ENCODE measurements at places on chromosomes 4 and X.

DNA sequence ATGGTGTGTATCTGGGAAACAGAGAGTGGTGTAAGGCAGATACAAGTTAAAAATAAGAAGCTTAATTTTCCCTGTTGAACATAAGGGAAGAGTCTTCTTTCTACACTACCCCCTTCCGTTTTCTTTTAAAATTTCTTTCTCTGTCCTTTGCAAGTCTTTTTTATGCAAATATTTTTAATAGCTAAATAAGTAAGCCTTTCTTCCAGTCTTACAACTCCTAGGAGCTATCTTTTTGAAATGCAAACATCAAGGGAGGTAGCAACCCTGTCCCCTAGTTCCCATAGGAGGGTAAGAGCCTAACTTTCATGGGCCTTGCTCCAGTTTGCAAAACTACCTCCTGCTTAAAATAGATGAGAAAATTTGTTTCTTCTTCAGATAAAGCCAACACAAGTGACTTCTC lies 121.5 kb downstream of the MBNL3 start:
- no peak for ATAC-seq

DNA sequence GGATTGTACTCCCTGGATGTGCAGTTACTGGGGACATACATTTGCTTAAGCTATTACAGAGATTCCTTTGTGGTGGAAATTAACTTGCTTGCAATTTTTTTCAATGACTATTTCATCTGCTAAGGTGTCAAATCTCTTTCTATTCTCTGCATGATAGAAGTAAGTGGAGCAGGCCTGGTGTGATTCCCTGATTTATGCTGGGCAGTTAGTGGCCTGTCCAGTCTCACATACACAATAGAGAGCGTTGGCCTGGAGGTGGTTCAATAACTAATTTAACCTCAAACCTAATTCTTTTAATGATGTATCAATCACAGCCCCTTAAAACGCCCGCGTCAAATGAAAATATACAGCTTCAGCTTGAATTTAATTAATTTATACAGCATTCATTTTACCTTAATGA lies 28.5 kb downstream of the VCX3A start:
- ATAC-seq: no peak

- ATAC-seq: no peak
These were observed 757 bp upstream of the SRPK3 start for GRCh38 chrX:153779891-153780677.

GRCh38 chrX:84336646-84337045 lies 148.6 kb upstream of the RPS6KA6 start:
- ATAC-seq: no peak

GRCh38 chr4:158599150-158599549 lies 72.5 kb downstream of the C4orf46 start:
- no peak for ATAC-seq

DNA sequence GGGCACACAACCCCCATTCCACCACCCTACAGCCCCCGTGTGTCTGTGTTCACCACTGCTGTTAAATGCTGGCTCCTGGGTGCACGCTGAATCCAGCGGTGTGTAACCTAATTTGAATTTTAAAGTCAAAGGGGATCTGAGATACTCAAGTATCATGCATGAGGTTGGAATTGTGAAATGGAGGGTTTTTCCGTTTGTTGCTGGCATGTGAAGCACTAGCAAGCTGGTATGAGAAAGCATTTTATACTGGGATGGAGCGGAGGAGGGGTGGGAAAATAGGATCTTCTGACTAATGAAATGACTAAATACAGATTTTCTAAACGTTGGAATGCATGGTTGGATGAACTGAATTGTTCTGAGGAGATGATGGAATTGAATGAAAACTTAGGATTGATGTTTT lies 36.9 kb upstream of the FAT1 start:
- ATAC-seq: no peak

- no peak for ATAC-seq
These were observed 155.2 kb upstream of the PPP1R2C start for GRCh38 chrX:42933187-42933586.

GRCh38 chr4:62226082-62226481 lies 1026.0 kb downstream of the ADGRL3 start:
- ATAC-seq: no peak

DNA sequence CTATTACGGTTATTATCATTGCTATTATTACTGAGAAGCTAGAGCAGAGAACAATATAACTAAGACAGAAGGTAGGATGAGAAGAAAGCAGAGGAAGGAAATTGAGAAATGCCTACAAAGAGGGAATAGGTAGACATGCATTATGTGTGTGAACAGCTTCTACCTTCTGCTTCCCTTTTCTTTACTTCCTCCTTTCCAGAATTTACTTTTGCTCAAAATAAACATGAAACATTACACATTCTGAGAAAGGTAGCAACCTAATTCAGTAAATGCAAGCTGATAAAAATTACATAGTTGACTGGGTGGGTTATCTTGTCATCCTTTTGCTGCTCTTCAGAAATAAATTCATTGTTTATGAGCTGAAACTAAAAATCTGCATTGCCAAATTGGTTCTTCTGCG lies 54.6 kb downstream of the AMOT start:
- no peak for ATAC-seq

- no peak for ATAC-seq
These were observed 341.9 kb downstream of the GPM6A start for GRCh38 chr4:175470131-175470530.

GRCh38 chr4:22369901-22370562 lies 145.8 kb downstream of the ADGRA3 start:
- ATAC-seq: no peak

DNA sequence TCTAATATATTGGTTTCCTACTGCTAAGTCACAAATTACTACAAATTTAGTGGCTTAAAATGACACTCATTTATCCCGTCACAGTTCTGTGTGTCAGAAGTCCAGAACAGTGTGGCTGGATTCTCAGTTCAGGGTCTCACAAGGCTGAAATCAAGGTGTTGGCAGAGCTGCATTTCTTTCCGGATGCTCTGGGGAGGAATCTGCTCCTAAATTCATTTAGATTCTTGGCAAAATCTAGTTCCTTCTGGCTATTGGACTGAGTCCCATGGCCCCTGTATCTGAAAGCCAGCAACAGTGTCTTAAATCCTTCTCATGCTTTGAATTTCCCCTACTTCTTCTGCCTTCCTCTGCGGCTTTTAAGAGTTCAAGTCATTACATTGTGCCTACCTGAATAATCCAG lies 103.1 kb upstream of the BMP3 start:
- ATAC-seq: no peak

GRCh38 chr4:115945026-115945425 lies 831.6 kb upstream of the NDST4 start:
- ATAC-seq: no peak

DNA sequence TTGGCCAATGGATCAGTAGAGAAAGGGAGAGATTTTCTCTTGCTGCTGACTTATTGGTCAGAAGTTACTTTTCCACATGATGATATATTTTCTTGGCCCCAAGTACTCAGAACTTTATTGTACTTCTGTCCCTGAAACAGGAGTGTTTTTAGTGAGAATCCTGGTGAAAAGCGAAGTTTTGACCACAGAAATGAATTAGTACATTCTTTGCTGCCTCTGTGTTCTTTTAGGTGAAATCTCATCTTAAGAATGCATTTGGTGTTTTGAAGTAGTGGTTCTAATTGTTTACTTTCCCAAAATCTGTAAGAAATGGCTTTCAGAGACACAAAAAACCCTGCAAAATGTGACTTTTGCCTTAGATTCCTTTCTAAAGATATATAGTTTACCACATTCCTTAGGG lies 240.4 kb downstream of the FRMPD4 start:
- no peak for ATAC-seq

- no peak for ATAC-seq
These were observed 217.0 kb downstream of the GUCY2F start for GRCh38 chrX:109264878-109265277.

GRCh38 chrX:65674204-65674893 lies 6.9 kb downstream of the MSN start:
- peak; percentile 32 for ATAC-seq

DNA sequence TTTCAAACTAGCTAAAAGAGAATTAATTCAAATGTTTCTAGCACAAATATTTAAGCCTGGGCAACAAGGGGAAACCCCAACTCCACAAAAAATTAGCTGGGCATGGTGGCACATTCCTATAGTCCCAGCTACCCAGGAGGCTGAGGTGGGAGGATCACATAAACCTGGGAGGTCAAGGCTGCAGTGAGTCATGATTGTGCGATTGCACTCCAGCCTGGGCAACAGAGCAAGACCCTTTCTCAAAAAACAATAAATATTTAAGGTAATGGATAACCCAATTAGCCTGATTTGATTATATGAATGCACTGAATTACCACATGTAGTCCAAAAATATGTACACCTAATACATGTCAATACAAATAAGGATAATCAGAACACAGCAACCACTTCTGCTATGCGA lies 14.3 kb downstream of the RCHY1 start:
- ATAC-seq: no peak

GRCh38 chr4:113435893-113436292 lies 325.6 kb downstream of the CAMK2D start:
- ATAC-seq: peak; percentile 73

DNA sequence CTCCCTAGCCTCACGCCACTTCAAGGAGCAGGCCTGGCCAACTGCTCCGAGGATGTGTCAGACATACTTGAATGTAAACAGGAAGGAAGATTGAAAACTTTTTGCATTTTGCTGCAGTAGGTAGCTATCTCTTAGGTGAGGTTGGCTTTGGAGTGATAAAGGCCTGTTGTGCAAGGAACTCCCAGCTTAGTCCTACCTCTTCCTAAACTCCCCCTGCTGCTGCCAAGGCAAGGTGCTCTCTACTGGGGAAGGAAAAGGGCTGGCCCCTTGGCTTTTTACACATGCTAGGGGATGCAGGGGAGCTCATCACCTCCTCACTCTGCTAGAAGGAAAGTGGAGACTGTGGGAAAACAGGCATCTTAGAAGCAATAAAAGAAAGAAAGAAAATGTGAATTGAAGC lies 10.7 kb upstream of the BRS3 start:
- no peak for ATAC-seq

- ATAC-seq: no peak
These were observed 541.0 kb downstream of the SPRY1 start for GRCh38 chr4:123937581-123937980.

GRCh38 chrX:143664302-143664701 lies 28.4 kb upstream of the SLITRK4 start:
- ATAC-seq: no peak

DNA sequence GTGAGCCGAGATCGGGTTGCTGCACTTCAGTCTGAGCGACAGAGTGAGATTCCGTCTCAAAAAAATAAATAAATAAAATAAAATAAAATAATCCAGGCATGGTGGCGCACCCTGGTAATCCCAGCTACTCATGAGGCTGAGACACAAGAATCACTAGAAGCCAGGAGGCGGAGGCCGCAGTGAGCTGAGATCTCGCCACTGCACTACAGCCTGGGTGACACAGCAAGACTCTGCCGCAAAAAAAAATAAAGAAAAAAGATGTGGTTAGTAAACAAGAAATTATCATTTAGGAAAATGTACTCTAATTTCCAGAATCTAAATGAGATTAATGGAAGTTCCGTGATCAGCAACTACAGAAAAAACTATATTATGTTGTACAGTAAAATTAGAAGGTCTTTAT lies 14.5 kb upstream of the LRBA start:
- no peak for ATAC-seq

GRCh38 chr4:171621646-171622045 lies 191.6 kb upstream of the GALNTL6 start:
- ATAC-seq: no peak

DNA sequence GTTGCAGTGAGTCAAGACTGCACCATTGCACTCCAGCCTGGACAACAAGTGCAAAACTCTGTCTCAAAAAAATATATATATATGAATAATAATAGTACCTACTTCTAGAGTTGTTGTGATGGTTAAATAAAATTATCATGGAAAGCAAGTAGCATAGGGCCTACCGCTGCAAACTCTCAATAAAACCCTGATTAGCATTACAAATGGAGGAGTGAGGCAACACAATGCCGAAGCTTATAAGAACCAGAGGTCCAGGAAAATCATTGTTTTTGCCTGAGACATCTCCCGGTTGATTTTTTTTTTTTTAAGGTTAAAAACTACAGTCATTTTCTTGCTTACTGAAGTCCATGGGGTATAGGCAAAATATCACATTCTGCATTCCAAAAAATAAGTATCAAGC lies 185.0 kb upstream of the GALNT7 start:
- ATAC-seq: no peak

GRCh38 chrX:46965125-46965758 lies 53.0 kb downstream of the JADE3 start:
- ATAC-seq: no peak

GRCh38 chrX:110268395-110268794 lies 49.5 kb downstream of the AMMECR1 start:
- ATAC-seq: no peak

GRCh38 chr4:16939178-16939577 lies 40.7 kb upstream of the LDB2 start:
- no peak for ATAC-seq
